H9 (cell line): ENCODE measurements at places on chromosomes 1 and 21. TPM values are rescaled to one million over a fixed set of nuclear protein-coding genes. Genes with fewer than 3 reads are reported as not detected.

The KCNK2 gene
- total RNA-seq = 0.37 and 0.44 TPM in 2 replicates

The SEMA4A gene
- total RNA-seq = 11.1 and 11.8 TPM in 2 replicates

The C1orf87 gene
- total RNA-seq = 0.15 and 0.33 TPM in 2 replicates

The CTH gene
- 15.3 and 15.5 TPM in 2 replicates for total RNA-seq

GRCh38 chr1:25689686-25690381 is 73.2 kb downstream of the MAN1C1 start:
- no peaks in the 10 kb centered on the region for H3K4me1 ChIP-seq
- H3K4me3 ChIP-seq = no peak overlapping the region
- no peaks in the 10 kb centered on the region for H3K36me3 ChIP-seq
- no peak for DNase-seq

GRCh38 chr21:43953021-43953420 is 59.1 kb upstream of the TRAPPC10 start:
- no peaks in the 10 kb centered on the region for H3K4me1 ChIP-seq
- no peaks in the 10 kb centered on the region for H3K36me3 ChIP-seq
- H3K27ac ChIP-seq = no peak overlapping the region
- no peak for DNase-seq

DNA sequence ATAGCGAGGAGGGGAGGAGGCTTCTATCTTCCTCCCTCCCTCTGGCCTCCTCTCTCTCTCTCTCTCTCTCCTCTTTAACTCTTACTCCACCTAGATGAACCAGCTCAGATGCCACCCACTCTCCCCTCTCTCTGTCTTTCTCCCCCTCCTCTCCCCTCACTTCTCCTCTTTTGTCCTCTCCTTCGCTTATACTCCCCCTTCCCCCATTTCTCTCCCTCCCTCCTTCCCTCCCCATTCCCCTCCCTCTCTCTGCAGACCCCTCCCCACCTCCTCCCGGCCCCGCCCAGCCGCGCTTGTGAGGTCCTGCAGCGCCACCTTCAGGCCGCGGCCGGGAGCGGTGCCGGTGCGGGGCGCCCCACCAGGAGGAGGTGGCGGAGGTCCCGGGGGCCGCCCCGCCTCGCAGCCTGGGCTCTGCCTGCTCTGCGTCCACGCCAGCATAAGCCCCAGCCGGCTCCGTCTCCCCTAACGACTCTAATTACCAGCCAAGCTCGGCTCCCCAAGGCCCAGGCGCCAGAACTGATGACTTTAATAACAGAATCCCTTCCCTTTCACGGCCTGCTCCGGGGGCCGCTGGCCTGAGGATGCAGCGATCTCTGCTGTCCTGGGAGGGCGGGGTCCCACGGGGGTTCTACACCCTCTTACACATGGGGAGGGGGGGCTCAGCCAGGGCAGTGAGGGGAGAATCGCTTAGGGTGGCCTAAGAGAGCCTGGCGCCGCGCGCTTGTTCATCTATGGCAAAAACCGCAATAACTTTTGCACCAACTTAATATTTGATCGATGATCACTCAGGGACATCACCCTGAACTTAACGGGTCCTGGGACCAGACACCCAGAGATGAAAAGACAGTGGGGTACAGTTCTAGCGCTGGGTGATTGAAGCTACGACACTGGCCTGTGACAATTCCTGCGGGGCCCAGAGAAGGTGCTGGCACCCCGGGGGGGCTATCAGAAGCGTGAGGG is 637.3 kb downstream of the MATN1 start:
- H3K27me3 ChIP-seq = no peaks in the 10 kb centered on the region
- H3K27ac ChIP-seq = no peak overlapping the region
- peak overlapping the region; percentile 53 for H3K4me3 ChIP-seq
- peaks cover 8% of the 10 kb centered on the region; the same call in 1 of the 2 replicates for H3K4me1 ChIP-seq
- H3K36me3 ChIP-seq = peaks cover 3% of the 10 kb centered on the region

- H3K36me3 ChIP-seq = no peaks in the 10 kb centered on the region
- peaks cover 2% of the 10 kb centered on the region; the same call in 1 of the 2 replicates for H3K4me1 ChIP-seq
- no peak for DNase-seq
- no peak overlapping the region for H3K27ac ChIP-seq
- no peaks in the 10 kb centered on the region for H3K27me3 ChIP-seq
- H3K4me3 ChIP-seq = peak overlapping the region; percentile 14; the same call in 2 of the 3 replicates
Measured at GRCh38 chr1:101136739-101137138, 100.1 kb upstream of the S1PR1 start.

- H3K27me3 ChIP-seq = no peaks in the 10 kb centered on the region
- H3K27ac ChIP-seq = no peak overlapping the region
- no peaks in the 10 kb centered on the region; the same call in 1 of the 2 replicates for H3K4me1 ChIP-seq
- H3K36me3 ChIP-seq = no peaks in the 10 kb centered on the region
- H3K4me3 ChIP-seq = no peak overlapping the region
- no peak for DNase-seq
Measured at GRCh38 chr1:243397613-243398321, 141.9 kb downstream of the SDCCAG8 start.

DNA sequence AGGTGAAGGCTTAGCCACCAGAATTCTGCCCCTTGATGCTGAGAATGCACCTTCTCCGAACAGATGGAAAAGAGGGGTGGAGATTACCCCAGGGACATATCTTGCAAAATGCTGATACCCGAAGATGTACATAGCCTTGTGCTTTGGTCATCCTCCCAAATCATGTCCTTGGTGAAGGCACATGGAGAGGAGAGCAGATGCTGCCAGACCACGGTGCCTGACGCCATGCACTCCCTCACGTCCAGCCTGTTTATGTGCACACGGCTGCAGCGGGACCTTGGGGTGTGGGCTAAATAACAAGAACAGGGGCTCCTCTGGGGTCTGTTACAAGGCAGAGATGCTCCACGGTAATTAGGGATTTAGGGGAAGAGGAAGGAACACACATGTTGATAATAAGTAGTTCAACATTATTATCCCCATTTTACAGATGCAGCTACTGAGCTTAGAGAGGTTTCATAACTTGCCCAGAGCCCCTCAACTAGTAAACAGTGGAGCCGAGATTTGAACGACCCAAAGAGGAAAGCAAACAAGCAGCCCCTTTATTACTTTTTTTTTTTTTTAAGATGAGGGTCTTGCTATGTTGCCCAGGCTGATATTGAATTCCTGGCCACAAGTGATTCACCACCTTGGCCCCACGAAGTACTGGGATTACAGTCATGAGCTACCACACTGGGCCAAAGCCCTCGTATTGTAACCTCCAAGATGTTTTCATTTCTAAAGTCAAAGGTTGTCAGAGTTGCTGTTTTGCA is 12.9 kb downstream of the EPHX1 start:
- DNase-seq = no peak
- H3K36me3 ChIP-seq = no peaks in the 10 kb centered on the region; the same call in 2 of the 3 replicates
- H3K27ac ChIP-seq = no peak overlapping the region
- H3K27me3 ChIP-seq = no peaks in the 10 kb centered on the region

DNA sequence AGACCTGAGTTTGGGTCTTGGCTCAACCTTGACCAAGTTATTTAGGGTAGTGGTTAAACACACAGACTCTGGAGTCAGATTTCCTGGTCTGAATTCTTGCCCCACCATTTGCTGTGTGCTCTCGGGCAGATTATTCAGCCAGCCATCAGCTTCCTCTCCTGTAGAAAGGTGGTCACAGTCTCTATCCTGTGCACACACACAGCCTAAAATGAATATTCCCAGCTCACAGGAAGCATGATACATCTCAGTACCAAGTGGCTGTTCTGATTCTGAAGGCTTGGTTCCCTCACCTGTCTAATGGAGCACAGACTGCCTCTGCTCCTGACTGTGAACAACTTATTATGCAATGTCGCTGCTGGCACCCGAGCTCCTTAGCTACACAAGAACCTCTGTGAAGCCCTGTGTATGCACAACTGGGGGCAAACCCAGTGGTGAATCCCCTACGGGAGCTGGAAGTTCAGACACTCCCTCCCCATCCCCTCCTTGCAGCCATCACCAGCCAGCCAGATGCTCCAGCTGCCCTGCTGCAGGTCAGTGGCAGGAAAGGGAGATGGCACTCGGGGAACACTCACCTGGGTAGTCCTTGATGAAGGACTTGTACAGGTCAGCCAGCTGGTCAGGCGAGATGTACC is 13.7 kb downstream of the ENO1 start:
- no peak overlapping the region for H3K27ac ChIP-seq
- H3K36me3 ChIP-seq = peaks cover 80% of the 10 kb centered on the region
- no peaks in the 10 kb centered on the region for H3K27me3 ChIP-seq
- DNase-seq = no peak

- H3K36me3 ChIP-seq = no peaks in the 10 kb centered on the region
- H3K4me3 ChIP-seq = no peak overlapping the region
- no peaks in the 10 kb centered on the region; the same call in 1 of the 2 replicates for H3K27me3 ChIP-seq
- no peak for DNase-seq
- peak overlapping the region; percentile 15 for H3K27ac ChIP-seq
- H3K4me1 ChIP-seq = peaks cover 4% of the 10 kb centered on the region; the same call in 1 of the 2 replicates
Measured at GRCh38 chr1:178645157-178645807, 79.8 kb upstream of the RALGPS2 start.

DNA sequence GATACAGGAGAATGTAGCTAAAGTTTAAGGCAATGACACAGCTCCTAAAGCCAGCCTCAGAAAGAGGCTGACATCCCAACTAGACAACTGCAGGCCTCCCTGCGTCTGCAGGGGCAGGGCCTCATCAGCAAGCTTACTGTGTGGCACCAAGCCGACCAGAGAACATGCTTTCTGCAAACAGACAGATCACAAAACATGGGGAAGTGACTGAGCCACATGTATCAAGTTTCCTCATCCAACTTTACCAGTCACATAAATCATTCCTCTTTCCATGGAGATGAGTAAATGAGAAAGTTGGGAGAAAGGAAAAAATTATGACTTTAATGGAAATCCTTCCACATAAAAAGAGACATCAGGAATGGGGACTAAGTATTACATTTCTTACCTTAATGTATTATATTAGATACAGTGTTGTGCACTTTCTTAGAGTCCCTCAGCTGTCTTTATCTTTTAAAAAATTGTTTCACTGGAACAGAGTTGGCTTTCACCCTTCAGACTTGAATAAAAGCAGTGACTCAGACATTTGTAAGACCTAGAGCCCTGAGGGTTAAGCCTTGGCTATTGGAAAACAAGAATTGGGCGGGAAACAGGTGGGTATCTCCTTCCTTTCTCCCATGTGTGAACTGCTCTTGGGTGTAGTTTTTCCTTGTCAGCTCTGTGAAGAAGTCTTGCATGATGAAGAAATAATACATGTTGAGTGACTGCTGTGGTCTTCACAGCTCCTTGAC is 305.7 kb upstream of the SNX7 start:
- no peaks in the 10 kb centered on the region for H3K36me3 ChIP-seq
- no peak overlapping the region for H3K27ac ChIP-seq
- no peaks in the 10 kb centered on the region; the same call in 1 of the 2 replicates for H3K27me3 ChIP-seq
- DNase-seq = no peak
- H3K4me1 ChIP-seq = no peaks in the 10 kb centered on the region
